Pulmonary artery endothelial cell (primary cell): ENCODE measurements at places on chromosomes 3 and 15.

DNA sequence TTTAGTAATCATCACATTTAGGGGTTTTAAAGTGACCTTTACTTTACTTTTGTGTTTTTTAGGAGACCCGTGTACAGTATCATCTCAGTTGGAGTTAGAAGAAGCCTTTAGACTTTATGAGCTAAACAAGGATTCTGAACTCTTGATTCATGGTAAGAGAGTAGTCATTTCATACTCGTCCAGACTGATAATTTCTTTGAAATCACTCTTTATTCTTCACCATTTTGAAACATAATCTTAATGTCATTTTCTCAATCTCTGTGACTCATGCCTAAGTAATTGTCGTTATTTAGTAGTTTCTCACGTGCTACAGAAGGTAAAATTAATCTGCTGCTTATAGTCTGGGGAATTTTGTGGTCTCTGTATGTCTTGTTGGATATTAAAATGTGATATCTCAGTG is 37.7 kb downstream of the PRKCI start:
- DNase-seq = no peak

DNA sequence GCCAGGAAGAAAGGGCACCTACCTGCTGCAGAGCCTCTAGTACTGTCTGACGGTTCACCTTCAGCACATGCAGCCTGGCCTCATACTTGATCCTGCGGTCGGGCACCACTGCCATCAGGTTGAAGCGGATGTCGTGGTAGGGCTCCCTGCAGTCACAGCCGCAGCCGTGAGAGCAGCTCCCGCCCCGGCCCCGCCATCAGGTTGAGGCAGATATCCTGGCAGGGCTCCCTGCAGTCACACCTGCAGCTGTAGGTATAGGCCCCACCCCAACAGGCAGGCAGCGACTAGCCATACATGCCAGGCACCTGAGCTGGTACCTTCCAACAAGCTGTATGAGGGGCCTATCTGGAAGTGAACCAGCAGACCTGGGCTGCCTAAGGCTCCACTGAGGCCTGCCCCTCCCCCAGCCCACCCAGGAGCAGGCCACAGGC is 38.7 kb downstream of the SEMA3G start:
- no peak for DNase-seq

- DNase-seq = no peak
Observed at GRCh38 chr3:40290396-40290795, 19.1 kb upstream of the EIF1B start.

DNA sequence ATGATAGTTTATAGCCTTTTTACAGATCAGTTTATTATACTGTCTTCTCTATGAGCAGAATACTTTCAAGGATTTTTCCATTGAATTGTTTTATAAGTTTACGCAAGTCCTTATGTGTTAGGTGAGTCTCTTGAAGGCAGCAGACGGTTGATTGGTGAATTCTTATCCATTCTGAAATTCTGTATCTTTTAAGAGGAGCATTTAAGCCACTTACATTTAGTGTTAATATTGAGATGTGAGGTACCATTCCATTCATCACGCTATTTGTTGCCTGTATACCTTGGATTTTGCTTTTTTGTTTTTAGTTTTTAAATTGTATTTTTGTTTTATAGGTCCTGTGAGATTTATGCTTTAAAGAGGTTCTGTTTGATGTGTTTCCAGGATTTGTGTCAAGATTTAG is 32.5 kb upstream of the VEPH1 start:
- DNase-seq = no peak

DNA sequence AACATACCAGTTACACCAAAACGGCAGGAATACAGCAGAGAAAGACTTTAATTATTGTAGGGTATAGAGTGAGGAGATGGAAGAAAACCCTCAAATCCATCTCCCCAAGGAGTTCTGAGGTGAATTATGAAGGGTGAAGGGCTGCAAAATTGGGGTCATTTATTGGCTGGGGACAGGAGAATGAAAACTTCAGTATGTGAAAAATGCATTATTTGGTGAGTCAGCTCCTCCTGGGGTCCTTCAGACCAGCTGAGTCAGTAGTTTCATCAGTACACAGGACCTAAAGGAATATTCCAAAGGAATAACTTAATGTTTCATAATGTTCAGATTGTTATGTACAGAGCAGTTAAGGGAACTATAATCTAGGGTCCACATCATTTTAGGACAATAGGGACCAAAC is 566.0 kb downstream of the GBE1 start:
- no peak for DNase-seq

- no peak for DNase-seq
Observed at GRCh38 chr3:108404368-108404767, 106.0 kb downstream of the MYH15 start.

DNA sequence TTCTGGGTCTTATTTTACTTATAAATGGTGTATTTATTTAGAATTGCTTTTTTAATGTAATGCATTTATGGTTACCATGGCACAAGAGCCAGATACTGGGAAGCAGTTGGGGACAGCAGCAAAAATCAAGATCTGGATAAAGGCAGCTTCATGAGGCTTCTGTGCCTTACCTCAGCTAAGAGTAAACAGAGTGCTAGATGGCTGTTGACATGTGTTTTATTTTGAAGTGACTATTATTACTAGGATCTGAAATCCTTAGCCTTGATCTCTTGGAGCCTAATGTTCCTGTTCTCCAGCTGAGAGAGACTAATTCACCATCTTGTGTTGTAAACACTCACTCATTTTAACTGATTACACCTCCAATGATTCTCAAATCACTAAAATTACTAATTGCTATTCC is 317.8 kb downstream of the LPP start:
- DNase-seq = no peak

DNA sequence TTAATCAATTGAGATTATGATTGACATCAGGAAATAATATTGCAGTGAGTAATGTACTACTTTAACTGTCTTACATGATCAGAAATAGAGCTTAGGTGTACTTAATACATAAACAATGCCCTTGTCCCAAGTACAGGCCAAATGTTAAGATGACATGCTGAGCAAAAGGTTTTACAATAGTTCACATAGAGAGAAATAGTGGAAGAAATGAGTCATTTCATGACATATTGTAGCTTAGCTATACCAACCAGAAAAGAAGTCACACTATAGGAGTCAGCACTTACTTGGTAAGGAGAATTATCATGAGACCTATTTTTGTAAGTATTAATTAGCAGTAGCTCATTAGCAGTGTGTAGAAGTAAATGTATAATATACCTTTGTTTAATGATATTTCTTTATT is 96.4 kb upstream of the NANOGP8 start:
- DNase-seq = no peak

DNA sequence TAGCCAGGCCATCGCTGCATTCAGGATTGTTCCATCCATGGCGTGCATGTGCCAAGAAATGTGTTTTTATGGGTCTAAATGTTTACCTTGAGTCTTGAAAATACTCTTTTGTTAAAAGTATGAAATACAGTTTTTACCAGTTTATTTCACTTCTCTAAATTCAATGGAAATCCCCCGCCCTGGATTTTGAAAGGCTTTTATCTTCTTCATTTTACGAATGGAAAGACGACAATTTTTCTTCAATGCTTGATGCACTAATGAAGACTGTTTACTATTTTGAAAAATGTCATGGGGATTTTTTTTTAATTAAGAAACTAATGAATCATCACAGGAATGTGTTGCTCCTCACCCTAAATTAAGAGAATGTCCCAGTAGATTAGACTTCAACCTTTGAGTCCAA is 83.5 kb downstream of the FAM81A start:
- no peak for DNase-seq

GRCh38 chr3:30438126-30438525 is 168.3 kb upstream of the TGFBR2 start:
- no peak for DNase-seq

DNA sequence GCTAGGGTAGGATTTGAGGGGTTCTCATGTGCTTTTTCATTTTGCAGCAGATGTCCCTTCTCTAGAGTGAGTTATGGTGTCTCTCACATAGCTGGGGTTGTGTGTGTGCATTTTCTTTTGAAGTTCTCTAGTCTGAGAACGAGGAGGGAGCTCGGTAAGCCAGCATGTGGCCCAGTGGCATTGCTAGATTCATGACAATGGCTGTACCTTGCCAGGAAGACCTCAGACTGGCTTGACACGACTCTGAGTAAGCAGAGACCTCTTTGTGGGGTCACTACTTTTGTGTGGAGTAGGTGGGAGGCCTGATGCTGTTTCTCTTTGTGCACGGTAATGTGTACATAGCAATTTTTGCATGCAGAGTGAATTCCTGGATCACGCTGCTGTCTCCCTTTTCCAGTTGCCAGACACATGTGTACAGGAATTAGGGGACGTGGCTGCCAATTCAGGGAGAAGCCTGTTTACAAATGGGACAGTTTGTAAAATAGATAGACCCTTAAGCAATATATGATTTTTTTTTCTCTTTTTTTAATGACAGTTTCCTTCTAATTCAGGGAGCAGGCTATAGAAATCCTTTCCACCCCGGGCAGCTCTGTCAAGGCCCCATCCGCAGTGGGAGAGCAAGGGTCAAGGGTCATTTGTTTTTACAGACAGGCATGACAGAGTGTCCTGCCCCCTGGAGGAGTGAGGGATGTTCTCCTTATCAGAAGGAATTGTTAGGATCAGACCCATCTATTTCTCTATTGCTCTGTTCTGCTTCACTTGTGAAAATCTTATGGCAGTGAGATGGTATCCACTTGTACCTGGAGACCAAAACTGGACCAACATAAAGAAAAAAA is 4.6 kb downstream of the CACNA1D start:
- DNase-seq = no peak

DNA sequence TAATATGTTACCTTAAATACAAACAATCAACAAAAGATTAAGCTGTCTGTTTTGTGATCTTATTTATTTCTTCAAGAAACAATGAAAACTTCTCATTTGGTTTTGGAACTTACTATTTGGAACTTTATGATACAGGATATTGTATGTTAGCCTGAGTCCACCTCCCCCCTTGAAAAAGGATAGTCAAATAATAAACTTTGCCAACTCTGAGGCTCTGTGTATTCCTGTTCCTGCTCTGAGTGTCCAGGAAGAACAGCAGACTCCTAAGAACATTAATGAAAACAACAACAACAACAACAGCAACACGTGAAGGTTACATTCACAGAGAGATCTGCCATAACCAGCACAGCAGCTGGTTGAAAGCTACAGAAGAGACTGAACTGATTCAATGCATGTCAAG is 108.1 kb upstream of the AADACL2 start:
- DNase-seq = no peak

- no peak for DNase-seq
Observed at GRCh38 chr15:34813446-34814190, 18.3 kb upstream of the ACTC1 start.

GRCh38 chr3:155859859-155860258 is 5.6 kb upstream of the SLC33A1 start:
- no peak for DNase-seq

DNA sequence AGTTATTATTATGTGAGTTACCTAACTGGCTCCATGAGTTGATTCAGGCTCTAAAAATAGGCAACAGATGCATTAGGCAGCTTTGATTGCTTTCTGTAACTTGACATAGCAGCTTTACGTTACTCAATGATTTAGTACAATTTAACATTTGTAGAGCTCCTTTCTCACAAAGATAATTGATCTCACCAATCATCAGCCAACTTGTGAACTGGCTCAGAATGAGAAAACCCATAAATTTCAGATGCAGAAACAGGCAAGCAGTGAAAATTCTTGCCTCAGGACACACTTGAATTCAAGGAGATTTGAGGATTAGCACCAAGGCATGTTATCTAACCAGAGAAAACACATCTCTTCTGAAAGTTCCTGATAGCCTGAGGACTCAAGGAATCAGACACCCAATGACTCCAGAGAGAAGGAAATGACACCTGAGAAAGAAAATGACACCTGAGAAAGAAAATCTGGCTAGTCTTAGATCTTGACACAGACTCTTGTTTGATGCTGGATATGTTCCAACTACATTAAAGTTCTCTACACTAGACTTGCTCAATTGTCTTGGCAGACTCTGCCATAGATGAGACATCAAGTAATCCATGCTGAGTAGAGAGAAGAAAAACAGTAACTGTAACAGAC is 315.1 kb upstream of the CBLB start:
- no peak for DNase-seq

- DNase-seq = no peak
Observed at GRCh38 chr15:50166216-50166615, 15.8 kb upstream of the SLC27A2 start.

GRCh38 chr3:140570602-140571001 is 107.3 kb upstream of the TRIM42 start:
- DNase-seq = no peak

DNA sequence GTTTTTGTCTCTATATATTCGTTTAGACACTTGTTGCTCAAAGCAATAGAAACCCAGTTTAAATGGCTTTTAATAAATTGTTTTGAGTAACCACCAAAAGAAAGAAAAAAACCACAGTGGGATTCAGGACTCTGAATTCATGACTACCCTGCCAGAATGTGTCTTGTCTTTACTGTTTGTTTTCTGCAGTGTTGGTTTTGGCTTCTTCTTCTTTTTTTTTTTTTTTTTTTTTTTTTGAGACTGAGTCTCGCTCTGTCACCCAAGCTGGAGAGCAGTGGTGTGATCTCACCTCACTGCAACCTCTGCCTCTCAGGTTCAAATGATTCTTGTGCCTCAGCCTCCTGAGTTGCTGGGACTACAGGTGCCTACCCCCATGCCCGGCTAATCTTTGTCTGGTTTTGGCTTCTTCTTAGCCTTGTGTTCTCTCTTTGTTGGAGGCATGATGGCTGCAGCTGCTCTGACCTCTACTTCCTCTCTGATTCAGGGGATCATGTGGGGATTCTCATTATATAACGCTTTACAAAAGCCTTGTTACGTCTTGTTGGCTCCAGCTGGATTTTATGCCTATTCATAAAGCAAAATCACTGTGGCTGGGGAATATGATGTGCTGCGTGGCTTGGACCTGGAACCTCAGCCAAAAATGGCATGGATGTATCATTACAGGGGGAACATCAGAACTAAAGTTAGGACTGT is 54.0 kb downstream of the PLS1 start:
- no peak for DNase-seq

GRCh38 chr3:132983143-132983770 is 54.9 kb upstream of the TMEM108 start:
- DNase-seq = no peak

- no peak for DNase-seq
Observed at GRCh38 chr3:171640520-171641412, 169.5 kb downstream of the PLD1 start.

- DNase-seq = no peak
Observed at GRCh38 chr15:96693990-96694517, 363.6 kb downstream of the NR2F2 start.

GRCh38 chr3:187978433-187979011 is 175.4 kb upstream of the LPP start:
- no peak for DNase-seq

DNA sequence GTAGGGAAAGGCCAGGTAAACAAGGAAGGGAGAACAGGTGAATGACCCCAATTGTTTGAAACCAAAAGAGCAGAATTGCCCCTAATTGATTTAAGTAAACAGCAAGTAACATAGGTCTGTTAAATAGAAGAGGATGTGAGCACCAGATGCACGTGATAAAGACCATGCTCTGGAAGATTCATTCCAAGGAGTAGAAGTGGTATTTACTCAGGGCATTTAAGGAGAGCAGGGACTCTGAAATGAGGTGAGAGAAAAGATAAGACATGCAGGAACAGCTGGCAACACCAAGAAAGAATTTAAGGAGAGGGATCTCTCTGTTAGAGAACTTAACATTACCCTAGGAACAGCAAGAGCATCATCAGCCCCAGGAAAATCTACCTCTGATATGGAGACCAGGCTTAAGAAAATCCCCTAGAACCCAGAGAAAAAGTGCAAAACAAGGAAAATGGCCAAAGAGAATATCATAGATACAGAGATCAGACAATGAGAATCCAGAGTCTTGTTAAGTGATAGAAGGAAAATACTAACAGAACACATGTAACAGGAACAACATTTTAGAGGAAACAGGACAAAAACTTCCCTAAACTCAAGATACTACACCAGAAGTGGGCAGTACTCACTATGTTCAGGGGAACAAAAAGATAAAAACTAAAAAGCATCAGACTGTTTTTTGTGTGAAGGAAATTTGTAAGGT is 6.4 kb downstream of the NUDT16 start:
- DNase-seq = no peak
